ENCODE measurements at places on chromosomes 6 and 20. TPM values are rescaled to one million over a fixed set of nuclear protein-coding genes. Genes with fewer than 3 reads are reported as not detected.

DNA sequence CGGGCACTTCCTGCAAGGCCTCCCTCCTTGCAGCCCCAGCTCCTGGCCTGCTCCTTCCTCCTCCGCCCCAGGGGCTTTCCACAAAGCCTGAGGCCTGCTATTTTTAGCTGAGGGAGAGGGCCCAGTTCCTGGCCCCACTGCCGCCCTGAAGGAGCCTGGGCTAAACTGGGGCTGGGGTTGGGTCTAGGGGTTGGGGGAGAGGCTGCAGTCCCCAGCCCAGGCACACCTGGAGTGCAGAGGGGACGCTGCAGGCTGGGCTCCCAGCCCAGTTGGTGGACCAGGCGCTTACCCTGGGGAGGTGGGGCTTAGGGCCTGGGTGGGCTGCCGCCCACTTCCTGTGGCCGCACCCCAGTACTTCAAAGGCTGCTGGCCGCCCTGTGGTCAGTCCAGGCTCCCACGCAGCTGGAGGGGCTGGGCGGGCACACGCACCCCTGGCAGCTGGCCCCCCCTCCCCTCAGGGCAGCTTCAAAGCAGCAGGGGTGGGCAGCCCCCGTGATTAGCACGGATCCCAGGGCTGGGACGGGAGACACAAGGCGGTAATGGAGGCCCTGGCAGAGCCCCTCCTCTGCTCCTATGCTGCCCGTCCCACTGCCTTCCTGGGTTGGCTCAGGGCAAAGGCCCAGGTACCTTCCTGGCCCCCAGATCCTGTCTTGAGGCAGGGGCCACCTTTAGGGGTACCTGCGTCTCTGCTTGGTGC, 7.1 kb upstream of the ABHD16B start:
- no peak for DNase-seq

SLC26A8 gene
- 0.81 TPM for polyA plus RNA-seq

DIDO1 gene
- polyA plus RNA-seq: 60.9 TPM

NR2E1 gene
- 0.05 TPM for polyA plus RNA-seq

SPATS1 gene
- polyA plus RNA-seq: not detected

DNA sequence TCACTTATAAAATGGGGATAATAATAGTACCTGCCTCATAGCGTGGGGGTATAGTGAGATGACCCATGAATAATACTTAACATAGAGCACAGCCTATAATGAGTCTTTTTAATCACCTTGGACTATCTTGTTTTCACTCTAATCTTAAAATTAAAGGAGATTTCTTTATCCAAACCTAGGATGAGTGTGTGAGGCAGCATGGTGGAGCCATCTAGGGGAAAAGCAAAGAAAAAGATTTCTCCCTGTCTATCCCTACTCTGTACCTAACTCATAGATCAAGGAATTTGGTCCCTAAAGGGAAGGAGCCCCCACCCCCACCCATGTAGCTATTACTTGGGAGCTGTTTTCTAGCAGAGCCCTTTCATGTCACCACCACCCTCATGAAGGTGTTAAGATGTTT, 45.2 kb upstream of the PAK5 start:
- no peak for DNase-seq

DNA sequence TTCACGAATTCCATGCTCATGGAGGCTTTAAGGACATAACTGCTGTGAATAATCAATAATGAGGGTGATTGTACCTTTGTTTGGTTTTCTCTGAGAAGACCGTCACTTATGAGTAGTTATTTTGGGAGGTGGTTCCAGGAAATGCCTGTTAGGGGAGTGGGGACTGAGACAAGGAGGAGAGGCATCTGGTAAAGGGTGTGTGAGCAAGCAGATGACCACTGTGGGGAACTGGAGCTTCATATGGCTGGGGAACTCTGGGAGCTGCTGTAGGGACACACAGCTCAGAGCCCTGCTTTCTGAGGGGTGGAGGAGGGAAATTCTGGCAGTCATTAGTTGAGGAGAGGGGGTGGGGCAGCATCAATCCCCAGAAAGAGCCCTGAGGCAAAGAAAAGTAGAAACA, 71.3 kb upstream of the TINAG start:
- DNase-seq: no peak

GRCh38 chr6:105746509-105746908, 339.6 kb upstream of the PRDM1 start:
- DNase-seq: no peak

GRCh38 chr6:108650325-108650724, 89.6 kb downstream of the FOXO3 start:
- DNase-seq: no peak

DNA sequence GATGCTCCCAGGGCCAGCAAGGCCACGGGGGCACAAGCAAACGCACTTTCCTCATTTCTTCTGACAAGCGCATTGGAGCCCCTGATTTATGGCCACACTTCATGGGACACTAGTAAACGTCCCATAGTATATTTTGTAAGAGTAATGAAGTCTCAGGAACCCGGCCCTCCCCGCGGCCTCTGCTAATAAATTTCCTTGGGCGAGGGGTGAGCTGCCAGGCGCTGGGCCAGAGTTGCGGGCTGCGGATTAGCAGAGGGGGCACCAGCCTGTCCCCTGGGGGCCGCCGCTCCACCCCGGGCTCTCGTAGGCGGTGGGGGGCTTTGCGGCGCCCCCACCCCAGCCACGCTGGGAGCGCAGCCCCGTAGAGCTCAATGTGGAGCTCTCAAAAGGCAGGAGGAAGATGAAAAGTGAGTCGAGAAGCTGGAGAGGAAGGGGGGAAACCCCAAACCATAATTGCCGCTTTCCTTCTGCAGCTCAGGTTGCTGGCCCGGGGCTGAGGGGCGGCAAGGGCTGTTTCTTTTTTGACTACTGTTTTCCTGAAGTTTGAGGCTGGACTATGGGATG, 173.6 kb downstream of the CDC5L start:
- no peak for DNase-seq

DNA sequence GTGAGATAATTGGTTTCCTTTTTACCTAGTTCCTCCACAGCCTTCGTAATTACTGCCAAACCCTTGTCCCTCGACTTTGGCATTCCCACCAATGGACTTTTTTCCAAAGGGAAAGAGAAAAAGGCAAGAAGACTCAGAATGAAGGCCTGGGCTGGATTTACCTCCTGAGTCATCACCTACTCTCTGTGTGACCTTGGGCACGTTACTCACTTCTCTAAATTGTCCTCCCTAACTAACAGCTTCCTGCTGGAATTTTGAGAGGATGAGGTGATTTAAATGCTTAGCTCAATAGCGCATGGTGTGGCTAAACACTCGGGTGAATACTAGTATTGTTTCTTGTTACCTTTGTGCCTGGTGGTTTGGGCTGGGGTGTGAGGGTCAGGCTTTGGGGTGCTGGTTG, 146.6 kb downstream of the DHX35 start:
- no peak for DNase-seq

- DNase-seq: no peak
Observed at GRCh38 chr6:32792901-32793435, 23.8 kb downstream of the HLA-DOB start.

CASP8AP2 gene
- polyA plus RNA-seq: 29.8 TPM

- DNase-seq: no peak
Observed at GRCh38 chr6:21392177-21392576, 201.4 kb upstream of the SOX4 start.
